ENCODE measurements at places on chromosomes 3 and 15.

DNA sequence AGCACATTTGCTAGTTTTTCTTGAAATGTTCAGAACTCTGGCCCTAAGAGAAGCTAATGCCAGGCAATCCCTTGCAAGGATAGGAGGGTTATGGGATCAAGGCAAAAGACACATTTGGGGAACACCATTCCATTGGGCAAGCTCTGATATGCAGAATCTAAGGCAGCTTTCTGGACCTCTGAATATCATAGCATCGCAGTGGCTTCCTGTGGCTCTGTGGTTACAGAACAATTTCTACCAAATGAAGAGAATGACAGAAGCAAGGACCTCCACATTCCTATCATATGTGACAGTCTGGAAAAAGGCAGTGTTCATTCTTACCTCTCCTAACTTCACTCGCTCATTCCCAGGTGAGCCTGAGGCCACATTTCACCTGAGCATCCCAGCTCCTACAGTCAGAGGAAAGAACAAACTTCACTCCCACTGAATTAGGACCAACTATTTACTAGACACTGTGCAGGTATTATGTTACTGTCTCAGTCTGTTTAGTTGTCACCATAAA is 836.1 kb upstream of the CFAP20DC start:
- DNase-seq, result no peak

DNA sequence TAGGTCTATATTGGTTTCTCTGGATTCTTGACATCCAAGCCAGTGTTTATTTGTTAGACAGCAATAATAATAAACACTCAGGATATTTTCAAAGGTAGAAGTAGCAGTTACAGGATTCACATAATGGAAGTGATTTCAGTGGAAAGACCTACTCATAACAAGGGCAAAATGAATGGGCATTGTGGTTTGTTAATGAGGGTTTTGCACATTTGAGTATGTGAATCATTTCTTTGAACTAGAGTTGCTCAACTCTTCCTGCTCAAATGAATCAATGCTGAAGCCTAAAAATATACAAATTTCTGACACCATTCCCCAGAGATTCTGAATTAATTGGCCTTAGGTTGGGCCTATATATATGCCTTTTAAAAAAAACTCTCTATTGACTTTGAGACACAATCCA is 4.1 kb upstream of the COL6A5 start:
- no peak for DNase-seq

DNA sequence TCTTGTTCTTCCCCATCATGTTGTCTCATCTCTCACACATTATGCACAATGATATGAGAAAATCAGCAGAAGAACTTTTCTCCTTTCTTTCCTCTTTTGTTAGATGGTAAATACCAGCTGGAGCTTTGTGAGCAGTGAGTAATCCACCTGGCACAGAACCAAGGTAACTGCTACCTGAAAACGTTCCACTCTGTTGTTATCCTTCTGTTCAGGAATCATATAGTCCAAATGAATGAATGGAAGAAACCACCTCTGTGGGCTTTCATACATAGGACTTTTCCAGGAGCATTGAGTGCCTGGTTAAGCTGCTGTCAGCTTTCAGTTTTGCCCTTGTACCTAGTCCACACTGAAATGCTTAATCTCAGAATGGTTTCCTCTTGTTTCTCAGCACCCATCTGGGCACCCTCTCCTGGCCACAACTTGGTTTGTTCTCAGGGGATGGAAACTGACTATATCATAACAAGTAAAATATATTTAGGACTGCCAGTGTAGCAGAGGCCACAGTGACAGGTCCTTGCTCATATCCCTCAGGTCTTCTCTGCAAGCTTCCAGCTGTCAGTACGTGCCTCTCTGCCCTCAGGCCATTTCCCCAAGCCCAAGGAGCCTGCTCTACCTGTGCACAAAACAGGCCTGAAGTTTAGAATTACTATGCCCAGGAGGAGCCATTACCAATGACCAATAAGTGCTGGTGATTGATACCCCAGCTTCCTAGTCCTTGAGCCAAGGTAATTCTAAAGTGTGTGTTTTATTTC is 23.5 kb upstream of the SLC4A7 start:
- no peak for DNase-seq

DNA sequence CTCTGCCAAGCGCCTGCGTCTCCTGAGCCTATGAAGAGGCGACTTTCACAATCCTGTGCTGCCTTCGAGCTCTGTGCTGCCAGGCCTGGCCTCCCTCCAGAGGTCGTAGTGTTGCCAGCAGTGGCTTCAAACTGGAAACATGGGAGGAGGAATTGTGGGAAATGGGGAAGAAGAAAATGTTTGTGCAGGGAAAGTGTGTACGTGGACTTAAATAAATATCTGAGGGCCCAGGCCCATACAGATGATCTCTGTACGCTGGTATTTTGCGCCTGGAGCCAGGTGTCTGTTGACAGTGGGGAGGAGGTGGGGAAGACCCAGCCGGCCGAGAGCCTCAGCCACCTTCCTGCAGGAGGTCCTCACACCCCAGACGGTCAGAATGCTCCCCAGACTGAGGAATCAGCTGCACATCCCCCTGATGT is 44.6 kb downstream of the ZBTB38 start:
- no peak for DNase-seq

DNA sequence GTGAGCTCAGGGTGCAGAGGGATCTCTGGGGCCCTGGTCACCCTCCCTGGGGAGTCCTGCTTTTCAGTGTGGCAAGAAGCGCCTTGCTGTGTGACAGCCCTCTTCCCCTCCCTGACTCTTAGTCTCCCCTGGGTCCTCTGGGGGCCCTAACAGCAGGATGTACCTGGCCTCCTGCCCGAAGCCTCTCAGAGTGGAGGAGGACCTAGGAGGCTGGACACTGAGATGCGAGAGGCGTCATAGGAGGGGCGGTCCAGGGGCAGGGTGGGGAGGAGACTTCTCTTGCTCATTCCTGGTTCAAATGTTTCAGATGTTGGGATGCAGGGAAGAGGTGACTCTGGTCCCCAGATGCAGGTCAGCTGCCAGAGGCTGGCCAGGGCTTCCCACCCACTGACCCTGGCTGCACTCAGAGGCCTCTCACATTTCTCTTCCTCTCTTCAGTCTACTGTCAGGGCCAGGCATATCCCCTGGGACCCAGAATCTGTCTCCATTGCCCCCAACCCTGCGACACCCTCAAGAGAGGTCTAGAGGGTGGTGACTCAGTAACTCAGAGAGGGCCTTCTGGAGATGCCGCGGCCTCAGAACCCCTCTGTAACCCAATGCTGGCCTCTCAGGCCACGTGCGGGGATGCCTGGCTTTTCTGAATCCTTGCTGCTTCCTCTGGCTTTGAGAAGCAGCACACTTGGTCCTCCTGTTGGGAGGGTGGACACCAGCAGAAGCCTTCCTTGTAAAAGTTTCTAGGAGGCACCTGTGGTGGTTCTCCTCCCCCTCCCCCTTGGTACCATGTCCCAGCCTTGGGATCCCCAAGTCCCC is 25.9 kb downstream of the SNX33 start:
- no peak for DNase-seq

DNA sequence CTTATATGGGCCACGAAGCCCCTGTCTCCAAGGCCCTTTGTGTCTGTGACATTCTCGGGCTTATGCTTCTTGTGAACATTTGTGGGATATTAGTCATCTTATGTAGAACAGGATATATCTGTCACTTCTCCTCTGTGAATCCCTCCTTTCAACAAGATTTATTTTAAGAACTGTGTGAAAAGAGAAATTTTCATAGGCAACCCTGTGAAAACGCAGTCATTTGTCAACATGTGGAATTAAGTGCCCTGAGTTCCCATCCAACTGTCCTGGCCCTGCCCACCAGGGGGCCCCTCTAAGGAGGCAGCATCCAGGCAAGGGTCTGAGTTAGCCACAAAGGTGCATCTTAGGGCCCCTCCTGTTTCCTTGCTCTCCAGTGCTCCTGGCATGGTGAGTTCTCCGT is 76.8 kb upstream of the CHRNA7 start:
- DNase-seq, result no peak

GRCh38 chr3:45611628-45612081 is 17.1 kb downstream of the LIMD1 start:
- no peak for DNase-seq

GRCh38 chr15:41850482-41851166 is 12.0 kb downstream of the PLA2G4B start:
- no peak for DNase-seq

DNA sequence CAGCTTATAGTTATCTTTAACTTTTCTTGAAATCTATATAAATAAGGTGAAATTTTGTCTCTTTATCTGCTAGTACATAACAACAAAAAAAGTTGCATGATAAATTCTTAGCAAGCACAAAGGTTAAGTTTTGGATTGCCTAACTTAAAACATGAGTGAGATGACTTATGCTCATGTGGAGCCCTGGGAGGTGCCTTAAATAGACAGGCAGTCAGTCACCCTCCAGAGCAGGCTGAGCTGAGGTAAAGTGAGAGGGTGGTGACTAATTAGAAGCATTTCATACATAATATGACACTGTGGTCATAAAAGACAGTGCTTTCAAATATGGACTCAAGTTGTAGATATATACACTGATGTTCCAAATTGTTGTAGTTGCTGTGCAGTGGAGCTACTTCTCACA is 14.6 kb upstream of the MME start:
- DNase-seq, result no peak

DNA sequence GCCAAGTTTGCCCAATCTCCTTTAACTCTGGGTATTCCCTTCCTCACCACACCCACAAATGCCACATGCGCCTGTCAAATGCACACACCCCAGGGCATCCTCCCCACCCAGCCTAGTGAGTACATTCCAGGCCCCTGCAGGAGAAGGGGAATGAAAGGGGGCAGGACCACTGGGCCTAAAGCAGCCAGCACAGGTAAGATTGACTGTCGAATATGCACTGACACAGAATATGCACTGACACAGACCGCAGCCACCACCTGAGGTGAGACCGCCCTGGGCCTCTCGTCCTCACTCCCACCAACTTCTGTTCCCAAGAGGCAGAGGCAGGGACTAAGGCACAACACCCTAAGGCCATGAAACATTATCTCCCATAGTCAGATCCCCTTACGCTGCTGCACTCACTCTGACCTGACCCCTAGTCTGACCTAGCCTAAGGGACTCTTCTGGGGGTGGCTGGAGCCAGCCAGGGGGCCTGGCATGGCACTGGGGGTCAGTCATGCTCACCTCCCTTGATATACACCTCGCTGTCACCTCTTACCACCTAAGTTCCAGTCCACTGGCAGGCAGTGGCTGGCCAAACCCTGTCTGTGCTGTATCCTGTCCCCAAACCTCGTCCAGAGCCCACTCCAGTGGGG is 10.8 kb downstream of the AP3B2 start:
- no peak for DNase-seq

GRCh38 chr3:159832024-159832423 is 156.6 kb upstream of the IL12A start:
- DNase-seq, result no peak

Data from central memory CD4-positive, alpha-beta T cell (primary cell).